ENCODE measurements at places on chromosomes 1 and 21.

GRCh38 chr1:150536836-150537731, 12.1 kb upstream of the ADAMTSL4 start:
- DNase-seq, result no peak

DNA sequence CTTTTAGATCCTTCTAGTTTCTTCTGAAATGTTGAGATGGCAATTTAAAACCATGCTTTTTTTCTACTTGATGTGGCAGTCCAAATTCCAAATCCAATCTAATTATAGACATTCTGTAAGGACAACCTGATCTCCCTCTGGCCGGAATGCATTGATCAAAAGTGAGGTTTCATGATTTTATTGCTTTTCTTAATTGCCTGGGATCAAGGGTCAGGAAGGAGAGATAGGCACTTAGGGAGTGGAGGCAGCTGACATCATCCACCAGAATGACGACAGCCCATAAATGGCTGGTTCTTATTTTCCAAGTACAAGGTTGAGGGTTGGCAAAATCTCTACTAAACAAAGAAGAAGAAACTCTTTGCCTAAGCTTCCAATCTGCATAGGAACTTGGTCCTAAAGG, 46.4 kb upstream of the SCCPDH start:
- DNase-seq, result no peak

- no peak for DNase-seq
Observed at GRCh38 chr1:17475752-17476151, 36.3 kb upstream of the RCC2 start.

GRCh38 chr1:246012341-246012740, 494.7 kb downstream of the SMYD3 start:
- DNase-seq, result no peak

GRCh38 chr1:234226113-234226818, 147.0 kb upstream of the COA6 start:
- no peak for DNase-seq

DNA sequence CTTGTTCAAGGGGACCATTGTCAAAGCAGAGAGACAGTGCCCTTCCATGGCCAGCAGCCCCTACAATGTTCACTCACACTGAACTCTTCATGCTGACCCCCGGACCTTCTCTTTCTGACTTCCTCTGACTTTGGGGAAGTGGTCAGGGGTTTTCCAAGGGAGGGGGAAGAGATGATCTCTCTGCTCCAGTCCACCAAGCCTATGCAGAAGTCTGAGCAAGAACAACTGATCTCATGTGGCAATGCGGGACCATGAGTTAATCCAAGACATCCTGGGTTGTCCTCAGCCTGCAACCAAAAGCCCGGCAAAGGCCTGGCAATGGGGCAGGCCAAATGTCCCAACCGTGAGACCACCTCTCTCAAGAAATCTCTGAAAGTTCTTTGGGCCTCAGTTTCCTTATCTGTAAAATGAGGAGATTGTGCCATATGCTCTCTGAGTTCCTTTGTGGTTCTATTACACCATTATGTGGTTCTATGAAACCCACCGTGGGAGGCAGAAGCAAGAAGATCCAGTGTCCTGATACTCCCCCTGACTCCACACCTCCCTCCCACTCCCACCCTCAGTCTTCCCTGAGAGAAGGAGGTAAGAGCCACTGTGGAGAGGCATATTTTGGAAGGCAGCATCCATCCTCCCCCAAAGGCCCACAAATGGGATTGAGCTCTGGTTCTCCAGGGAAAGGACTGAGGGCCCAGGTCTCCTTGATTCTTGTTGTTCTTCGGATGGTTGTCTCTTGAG, 11.8 kb upstream of the ARHGEF2 start:
- DNase-seq, result no peak

DNA sequence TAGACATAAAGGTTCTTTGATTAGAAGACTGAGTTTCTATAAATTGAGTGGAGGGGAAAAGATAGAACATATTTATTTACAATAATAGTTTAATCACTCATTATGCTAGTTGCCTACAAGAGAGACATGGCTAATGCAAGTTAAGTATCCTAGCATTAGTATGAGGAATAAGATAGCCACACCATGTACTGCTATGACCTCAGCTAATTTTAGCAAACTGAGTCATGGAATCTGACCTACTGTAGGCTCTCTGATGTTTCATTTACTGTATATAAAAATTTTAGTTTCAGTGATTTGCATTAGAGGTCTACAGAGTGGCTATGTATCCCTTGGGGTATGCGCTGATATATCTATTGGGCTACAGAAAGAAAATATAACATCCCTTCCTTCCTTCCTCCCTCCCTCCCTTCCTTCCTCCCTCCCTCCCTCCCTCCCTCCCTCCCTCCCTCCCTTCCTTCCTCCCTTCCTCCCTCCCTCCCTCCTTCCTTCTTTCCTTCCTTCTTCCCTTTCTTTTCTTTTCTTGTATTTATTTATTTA, 5.8 kb downstream of the AGL start:
- DNase-seq, result no peak

GRCh38 chr21:27171707-27172106, 204.8 kb upstream of the ADAMTS5 start:
- DNase-seq, result no peak

- no peak for DNase-seq
Observed at GRCh38 chr1:179955731-179956130, 1.1 kb downstream of the CEP350 start.

- no peak for DNase-seq
Observed at GRCh38 chr1:30216602-30217001, 506.8 kb downstream of the MATN1 start.

DNA sequence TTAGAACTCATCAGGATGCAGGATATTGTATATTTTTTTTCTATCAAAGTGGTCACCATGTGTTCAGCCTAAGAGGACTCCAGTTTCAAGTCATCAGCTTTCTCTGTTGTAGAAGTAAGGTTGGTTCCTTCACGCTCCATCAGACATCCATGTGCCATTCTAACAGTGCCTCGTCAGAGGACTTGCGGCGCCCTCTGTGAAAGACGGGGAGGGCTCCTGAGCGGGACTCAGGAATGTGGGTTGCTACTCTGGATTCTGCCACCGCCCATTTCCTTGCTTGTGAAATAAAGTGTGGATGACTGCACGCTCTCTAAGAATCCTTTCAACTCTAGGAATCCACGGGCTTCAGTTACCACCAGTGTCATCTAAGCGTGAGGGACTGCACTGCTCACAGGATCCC, 593.5 kb downstream of the KIF26B start:
- DNase-seq, result no peak

GRCh38 chr1:23169727-23170335, 1.2 kb upstream of the LUZP1 start:
- DNase-seq, result peak; percentile 33

GRCh38 chr1:221779771-221780170, 37.9 kb upstream of the DUSP10 start:
- no peak for DNase-seq

DNA sequence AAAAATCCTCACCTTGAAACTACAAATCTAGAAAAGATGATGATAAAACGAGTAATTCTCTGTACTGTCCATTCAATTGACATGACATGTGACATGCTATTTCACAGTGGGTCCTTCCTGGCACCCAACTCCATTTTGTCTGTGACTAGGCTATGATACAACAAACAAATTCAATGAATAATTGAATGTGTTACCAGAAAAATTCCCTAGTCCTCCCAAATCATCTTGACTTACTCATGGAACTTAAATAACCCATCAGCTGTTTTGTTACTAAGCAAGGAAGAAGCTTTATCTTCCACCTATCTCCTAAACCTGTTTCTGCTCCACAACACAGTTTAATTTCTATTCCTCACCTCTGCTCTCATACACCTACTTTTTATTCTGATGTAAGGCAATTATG, 30.4 kb downstream of the B3GALNT2 start:
- DNase-seq, result no peak

DNA sequence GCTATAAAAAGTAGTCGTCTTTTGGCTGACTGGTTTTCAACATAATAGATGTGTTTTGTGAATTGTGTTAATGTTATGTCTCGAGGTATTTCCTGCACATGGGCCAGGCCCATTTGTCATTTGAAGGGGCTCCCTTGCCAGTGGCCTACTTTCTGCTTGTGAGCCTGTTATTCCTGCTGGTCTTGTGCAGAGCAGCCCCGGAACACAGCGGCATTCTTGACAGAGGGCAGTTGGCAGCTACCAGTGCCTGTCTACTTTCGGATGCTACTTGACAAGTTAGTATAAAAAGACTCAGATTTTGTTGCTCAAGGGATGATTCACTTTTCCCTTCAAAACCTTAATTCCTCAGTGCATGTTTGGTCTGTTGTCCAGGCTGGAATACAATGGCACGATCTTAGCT, 28.5 kb downstream of the PGM1 start:
- peak; percentile 8 for DNase-seq

GRCh38 chr21:45641480-45642035, 2.0 kb upstream of the PCBP3 start:
- no peak for DNase-seq

GRCh38 chr1:233086961-233087881, 136.8 kb downstream of the NTPCR start:
- no peak for DNase-seq

DNA sequence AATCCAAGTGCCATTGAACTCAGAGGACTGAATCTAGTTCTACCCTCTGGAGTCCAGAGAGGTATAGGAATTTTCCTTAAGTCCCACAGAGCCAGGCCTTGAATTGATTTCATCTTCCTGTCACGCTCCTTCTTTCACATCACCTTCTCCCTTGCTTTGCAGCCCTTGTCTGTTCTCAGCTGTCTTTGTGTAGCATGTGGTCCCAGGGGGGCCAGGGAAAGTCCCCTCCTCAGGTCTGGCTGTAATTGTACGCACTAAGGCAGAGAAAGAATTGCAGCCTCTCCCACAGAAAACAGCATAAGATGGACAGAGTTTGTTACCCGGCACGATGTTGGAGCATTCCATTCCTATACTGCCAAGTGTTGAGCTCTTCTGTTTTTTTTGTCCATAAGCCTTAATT, 153.6 kb downstream of the FAM78B start:
- no peak for DNase-seq

DNA sequence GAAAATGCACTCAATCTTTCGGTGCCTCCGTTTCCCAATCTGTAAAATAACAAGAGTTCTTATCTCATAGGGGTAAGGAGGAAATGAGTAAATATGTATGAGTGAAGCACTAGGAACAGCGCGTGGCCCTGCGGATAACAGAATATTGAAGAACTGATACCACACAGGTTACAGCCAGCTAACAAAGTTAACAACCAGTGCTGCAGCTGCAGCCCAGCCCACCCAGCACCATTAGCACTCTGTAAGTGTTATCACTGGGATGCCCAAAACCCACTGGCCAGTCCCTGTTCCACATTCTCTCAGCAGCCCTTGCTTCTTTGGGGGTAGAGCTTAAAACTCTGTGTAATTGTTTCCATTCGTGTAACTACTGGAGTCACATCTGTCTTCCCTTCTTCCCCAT, 89.5 kb downstream of the VWA5B1 start:
- DNase-seq, result no peak

DNA sequence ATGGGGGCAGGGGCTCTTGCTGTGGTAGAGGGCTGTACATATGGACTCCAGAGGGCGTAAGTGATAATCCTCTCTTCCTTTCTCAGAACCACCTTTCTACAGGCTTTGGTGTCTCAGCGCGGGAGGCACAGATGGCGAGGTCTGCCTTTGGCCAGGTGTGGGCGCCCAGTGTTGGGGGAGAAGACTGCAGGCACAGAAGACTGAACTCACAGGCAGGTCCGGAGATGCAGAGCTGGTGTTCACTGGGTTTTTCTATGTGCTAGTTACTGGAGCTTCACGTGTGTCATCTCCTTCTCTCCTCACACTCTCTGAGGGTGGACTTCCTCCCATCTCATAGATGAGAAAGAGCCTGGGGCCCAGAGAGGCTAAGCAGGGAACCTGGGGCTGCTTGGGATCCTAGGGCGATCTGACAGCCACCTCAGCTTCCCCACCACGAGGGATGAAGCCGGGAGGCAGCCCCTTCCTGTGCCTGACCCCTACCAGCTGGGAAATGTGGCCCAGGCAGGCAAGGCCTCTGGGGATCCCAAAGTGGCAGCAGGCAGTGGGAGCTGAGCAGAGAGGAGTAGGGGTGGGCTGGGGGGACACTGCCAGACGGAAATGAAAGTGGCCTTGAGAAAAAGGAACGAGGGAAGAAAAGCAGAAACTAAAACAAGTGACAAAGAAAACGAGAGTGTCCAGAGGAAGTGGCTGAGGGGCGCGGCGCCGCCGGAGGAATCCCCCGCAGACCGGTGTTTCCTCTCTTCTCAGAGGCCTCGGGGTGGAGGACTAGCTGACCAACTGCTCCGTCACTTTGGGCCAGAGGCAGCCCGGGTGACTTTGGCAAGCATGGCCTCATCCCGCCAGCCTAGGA, 191.6 kb downstream of the HIVEP3 start:
- no peak for DNase-seq

GRCh38 chr1:53410701-53411100, 48.5 kb upstream of the DMRTB1 start:
- DNase-seq, result no peak

DNA sequence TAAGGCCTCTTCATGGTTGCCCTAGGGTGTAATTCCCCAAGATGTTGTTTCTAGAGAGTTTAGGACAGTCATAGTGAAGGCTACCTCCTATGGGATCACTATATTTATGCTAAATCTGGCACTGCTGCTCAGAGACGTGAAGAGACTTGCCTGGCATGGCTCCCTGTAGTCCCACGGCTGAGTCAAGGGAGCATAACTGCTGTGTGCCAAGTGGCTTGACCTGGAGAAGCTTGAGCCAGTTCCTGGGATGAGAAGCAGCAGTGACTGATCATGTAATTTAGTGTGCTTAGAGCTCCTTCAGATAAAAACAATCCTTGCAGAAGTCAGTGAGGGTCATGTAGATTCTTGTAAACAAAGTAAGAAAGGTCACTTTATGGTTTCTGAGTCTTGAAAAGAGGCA, 68.9 kb upstream of the TSPAN2 start:
- no peak for DNase-seq

GRCh38 chr1:223197923-223198627, 55.0 kb upstream of the TLR5 start:
- no peak for DNase-seq

GRCh38 chr1:155012026-155012546, 9.5 kb downstream of the ZBTB7B start:
- peak; percentile 84 for DNase-seq

DNA sequence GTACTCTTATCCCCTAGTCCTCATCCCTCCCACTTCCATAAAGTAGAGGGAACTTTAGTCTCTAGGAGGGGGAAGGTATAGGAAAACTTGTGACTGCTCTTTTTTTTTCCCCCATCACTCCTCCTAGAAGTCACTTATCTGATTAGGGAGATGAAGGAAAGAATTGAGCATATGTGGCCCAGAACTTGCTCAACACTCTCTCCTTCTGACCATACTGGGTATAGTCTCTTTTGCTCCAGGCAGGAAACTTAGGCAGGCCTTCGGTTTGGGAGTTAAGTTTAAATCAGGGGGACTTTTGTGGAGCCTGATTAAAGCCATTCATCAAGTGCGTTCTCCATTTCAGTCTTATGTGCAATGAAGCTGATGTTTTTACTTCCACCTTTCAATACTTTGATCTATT, 5.8 kb downstream of the UBE2U start:
- DNase-seq, result no peak

- DNase-seq, result no peak
Observed at GRCh38 chr1:199751962-199752687, 275.4 kb upstream of the NR5A2 start.

GRCh38 chr1:202713110-202713509, 2.9 kb upstream of the SYT2 start:
- no peak for DNase-seq

All from frontal cortex (tissue), 4 donors.